T-helper 17 cell (primary cell): ENCODE measurements at places on chromosomes 16 and 17.

DNA sequence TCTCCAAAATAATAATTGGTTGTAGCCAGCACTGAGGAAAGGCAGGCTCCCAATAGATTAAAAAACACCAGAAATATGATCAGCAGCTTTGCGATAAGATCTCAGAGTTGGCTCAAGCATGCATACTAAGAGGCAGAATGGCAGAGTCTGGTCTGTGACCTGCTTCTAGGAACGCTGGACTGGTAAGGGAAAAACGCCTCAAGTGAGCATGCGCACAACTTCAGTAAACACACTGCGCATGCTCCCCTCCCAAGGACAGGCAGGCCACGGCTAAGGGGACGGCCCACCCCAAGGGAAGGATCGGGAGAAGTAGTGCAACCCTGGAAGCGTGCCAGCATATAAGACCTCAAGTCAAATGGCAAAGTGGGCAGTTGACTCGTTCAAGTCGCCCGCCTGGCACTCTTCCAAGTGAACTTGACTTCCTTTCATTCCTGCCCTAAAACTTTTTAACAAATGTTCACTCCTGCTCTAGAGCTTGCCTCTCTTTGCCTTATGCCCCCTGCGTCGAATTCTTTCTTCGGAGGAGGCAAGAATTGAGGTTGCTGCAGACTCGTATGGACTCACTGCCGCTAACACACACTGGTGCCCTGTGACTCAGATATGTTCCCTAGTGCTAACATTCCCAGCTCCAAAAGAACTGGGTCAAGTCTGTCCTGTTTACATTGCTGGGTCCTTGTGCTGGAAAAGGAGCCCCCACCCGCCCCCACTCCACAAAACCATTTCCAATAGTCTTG, 22.4 kb upstream of the PRM1 start:
- DNase-seq, result no peak

DNA sequence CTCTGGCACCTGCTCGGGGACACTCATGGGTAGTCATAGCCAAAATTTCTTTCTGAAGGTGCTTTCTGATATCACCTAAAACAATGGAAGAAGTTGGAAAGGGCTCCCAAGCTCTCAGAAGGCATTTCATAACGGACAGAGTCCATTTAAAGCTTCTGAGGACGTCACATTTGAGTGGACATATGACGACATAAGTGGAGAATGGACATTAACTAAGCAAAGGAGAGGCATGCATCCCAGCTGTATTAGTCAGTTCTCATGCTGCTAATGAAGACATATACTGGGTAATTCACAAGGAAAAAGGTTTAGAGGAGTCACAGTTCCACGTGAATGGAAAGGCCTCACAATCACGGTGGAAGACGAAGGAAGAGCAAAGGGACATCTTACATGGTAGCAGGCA, 260.2 kb upstream of the DYNLRB2 start:
- DNase-seq, result no peak

GRCh38 chr16:28161626-28162025, 50.1 kb downstream of the XPO6 start:
- no peak for DNase-seq

DNA sequence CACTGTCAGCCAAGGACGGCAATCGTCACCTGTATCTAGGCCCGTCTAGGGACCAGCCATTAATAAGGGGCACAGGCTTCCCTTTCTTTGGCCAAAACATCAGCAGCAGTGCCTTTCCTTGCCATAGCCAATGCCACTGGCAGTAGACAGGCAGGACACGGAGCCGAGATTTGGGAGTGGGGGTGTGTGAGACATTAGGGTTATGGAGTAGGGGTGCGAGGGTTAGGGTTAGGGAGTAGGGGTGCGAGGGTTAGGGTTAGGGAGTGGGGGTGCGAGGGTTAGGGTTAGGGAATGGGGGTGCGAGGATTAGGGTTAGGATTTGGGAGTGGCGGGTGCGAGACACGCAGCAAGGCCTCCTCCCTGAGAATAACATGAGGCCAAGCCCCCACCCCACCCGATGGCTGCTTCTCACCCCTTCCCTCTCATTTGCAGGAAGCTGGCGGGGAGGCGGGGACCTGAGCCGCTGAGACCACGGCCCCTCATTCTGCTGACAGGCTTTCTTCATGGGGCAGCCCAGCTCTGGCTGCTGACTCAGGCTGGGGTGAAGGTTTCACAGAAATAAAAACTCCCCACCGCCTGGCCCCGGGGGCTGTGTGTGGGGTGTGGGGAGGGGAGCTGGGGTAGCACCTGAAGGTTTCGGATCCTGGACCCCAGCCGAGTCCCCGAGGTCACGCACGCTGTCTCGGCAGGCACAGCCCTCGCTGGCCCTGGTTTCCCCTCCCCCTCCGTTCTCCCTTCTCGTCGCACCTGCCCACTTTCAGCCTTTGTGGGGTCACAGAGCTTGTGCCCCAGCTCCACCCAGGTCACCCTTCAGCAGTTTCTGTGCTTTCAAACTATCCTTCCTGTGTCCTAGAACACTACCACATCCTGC, 93.8 kb downstream of the PGS1 start:
- DNase-seq, result no peak

DNA sequence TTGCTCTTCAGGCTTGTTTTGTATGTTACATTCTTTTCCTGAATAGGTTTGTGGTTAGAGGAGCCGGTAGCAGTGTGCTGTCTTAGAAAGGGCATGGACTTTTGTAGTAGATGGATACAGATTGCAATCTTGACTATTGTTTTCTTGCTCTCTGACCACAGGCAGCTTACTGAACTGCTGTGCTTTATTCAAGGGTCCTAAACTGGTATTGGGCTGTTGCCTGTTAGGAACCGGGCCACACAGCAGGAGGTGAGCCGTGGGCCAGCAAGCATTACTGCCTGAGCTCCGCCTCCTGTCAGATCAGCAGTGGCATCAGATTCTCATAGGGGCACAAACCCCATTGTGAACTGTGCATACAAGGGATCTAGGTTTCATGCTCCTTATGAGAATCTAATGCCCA, 373.9 kb downstream of the CPPED1 start:
- DNase-seq, result no peak
